Progenitor cell of endocrine pancreas (in vitro differentiated cells): ENCODE measurements at places on chromosomes 1 and 21.

DNA sequence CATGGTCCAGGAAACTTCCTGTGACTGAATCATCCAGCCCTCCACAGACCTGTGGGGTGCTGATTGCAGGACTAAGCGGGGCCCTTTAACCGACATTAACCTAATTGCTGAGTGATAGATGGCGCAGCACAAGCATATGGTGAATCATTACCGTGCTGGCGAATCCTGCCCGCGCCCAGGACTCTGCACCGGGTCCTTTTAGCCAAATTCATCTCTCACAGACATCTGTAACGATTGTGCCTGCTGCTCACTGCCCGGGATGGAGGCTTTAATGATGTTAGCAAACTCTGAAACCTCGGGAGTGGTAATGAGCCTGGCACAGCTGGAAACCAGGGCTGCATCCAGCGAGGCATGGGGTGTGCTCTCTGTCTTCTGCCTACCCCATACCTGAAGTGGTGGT lies 147.3 kb upstream of the CD34 start:
- no peak for DNase-seq

- DNase-seq = no peak
These were observed 15.6 kb downstream of the ADARB1 start for GRCh38 chr21:45089964-45090363.

DNA sequence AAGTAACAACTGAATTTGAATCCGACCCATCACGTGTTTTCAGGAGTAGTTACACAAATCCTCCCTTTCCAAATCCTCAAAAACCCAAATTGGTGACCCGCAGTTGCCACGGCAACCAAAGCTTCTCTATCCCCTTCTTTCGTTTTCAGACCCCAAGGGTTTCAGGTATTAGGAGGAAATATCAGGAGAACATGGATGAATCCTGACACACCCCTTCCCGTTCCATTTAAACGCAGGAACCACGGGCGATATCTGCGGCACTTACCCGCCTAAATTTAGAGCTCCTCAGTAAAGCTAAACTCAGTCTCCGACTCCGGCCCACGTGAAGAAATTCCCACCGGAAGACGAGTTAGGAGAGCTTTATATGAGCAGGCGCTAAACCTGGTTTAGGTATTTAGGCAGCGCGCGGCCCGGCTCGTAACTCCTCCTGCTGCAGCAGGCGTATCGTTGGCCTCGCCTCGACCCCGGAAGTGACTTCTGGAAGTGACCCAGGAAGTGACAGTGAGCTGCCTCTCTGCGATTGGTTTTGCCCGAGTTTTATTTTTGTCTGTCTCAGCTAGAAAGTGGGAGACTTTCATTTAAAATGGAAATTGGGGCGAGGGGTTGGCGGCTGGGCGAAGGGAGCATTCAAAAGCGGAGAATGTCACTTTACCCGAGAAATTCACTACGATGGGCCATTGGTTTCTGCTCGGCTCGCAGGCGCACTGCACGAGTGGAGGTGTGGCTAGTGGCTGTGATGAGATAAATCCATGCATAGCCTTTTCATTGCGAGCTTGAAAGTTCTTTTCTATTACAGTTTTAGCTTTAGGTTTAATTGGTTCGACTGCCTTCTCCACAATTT lies at the start of gene TAF1A:
TAF1A (minus strand) TSS at position 472 of the 841 bp plus-strand sequence.
- peak; percentile 48 for DNase-seq

GRCh38 chr1:218499911-218500310 lies 154.8 kb downstream of the TGFB2 start:
- DNase-seq = no peak

DNA sequence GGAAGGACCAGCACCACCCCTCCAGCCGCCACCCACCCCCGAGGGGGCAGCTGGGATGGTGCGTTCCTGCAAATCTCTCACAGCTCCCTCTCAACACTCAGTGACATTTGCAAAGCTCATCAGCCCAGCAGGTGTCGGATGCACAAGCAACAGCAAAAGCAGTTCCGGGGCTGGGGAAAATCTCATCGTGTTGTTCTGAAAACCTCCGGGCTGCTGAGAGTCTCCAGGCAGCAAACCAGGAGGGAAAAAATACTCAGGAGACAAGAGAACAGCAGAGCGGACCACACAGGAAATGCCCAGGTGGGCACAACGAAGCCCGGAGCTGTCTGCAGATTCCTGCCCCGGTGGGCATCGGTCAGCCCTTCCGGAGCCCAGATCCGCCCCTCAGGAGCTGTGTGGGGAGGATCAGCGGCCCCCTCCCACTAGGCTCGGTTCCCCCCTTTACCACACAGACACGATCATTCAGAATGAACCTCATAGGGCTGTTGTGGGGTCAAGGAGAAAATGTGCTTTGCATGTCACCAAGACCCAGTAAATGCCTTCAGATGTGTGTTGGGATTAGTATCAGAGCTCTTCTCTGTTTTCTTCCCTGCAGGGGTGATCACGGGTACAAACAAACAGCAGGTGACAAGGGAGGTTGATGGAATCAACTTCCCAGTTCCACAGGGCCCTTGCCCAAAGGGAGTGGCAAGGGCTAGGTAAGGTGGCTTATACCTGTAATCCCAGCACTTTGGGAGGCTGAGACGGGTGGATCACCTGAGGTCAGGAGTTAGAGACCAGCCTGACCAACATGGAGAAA lies 127.0 kb upstream of the TIAM1 start:
- no peak for DNase-seq

DNA sequence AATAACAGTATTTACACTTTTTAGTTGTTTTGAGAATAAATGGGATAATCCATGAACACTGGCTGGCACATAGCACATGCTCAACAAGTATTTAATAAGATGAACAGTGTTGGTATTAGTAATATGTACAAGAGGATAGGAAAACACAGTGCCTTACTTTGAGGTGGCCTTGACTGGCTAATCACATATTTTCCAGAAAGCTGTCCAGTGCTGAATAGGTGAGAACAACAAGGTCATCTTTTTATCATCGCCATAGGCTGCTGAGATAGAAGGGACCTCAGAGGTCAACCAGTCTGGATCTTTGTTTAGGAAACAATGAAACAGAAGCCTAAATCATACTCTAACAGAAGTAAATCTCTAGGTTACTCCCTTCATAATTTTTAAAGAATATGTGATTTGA lies 89.7 kb upstream of the BCL9 start:
- DNase-seq = no peak
